CD4-positive, alpha-beta T cell treated with Interleukin-4 for 1 hour (primary cell): ENCODE measurements at places on chromosomes 7 and 10.

GRCh38 chr7:5646846-5647245 lies 134.6 kb downstream of the RNF216 start:
- no peak for DNase-seq

GRCh38 chr7:45579391-45579801 lies 5.2 kb downstream of the ADCY1 start:
- no peak for DNase-seq

DNA sequence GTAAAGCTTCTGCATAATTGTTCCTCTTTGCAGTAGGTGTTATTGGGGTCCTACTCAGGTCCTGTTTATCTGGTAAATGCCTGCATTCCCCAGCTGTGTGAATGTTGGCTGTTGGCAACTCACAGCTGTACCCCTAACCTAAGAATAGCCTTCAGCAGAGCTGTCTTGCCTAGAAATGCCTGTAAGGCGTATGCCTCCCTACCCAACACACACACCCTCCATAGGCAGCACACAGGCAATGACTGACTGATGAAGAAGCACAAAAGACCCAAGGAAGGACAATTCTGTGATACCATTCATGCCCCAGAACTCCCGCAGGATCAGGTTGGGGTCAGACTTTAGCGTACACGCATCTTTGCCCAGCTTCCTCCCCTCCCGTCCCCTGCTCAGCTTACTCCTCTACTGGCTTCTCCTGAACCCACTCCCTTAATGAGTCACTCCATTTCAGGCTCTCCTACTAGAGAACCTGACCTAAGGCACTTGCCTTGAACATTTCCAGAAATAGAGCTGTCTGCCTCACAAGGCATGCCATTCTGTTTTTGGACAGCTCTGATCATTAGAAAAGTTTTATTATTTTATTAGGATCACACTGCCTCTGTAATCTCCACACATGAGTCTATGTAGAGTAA lies 99.2 kb upstream of the PIK3CG start:
- DNase-seq = no peak

DNA sequence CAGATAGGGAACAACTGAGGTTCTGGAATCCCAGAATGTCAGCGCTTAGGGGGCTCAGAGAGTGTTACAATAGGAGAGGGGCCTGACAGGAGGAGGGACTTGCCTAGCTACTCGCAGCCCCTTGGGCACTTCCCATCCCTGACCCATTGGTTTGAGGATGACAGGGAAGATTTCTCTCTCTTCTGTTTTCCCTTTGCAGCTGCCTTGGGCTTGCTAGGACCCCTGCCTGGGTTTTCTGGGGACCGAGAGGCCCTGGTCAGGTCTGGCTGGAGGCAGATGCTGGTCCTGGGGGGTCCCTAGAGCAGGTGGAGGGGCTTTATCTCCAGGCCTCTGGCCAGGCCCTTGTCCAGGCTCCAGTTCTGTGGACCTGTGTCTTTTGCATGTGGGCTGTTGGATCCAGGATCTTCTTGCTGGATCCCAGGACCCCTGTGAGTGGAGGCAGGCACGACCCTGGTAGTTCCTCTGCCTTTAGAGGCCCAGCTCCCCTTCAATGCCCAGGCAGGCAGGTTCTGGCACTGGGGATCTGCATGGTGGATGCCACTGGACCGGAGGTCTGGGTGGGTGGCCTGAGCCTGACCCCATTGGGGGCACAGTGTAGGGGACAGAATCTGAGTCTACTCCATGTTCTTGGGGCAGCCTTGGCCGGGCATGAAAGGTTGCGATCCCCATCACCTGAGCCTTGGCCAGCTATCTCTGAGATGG lies 26.9 kb downstream of the RAMP3 start:
- DNase-seq = no peak

DNA sequence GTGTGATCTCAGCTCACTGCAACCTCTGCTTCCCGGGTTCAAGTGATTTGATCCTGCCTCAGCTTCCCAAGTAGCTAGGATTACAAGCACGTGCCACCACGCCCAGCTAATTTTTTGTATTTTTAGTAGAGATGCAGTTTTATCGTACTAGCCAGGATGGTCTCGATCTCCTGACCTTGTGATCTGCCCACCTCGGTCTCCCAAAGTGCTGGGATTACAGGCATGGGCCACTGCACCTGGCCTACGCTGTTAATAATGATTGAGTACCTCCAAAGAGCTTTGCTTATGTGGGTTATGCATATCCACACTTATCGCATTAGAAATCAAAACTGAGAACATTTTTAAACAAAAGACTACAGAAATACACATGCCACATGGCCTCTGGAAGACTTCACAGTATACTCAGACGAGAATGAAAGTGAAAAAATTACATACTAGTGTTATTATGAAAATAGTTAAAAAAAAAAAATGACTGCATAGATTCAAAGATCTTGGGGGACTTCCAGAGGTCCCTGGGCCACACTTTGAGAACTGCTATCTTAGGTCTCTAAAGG lies 25.4 kb downstream of the RPP38 start:
- no peak for DNase-seq

DNA sequence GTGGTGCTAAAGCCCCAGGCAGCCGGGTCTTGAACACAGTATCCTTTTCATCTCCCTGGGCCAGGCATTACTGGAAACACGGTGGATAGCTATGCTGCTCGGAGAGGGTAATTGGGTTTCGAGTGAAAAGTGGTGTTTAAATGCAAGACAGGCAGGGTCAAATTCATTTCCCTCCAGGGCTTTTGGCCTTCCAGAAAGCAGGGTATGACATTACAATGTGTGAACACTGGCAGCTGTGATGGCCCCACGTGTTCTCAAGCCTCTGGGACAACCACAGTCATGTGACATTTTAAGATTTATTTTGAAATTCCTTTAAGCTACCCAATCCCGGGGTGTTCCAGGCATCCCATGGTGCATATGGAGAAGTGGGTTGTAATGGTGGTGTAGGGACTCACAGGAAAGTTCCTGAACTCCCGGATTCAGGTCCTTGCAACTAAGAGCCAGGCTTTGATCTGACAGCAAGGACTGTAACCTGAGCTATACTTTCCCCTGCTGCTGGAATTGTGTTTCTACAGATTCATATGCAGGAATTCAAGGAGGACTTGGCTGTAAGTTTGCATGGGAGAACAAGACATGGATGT lies 46.8 kb downstream of the INSYN2A start:
- no peak for DNase-seq

- no peak for DNase-seq
These were observed 2.4 kb downstream of the NOLC1 start for GRCh38 chr10:102154466-102155116.

- DNase-seq = no peak
These were observed 30.4 kb downstream of the FOXK1 start for GRCh38 chr7:4712281-4713182.

DNA sequence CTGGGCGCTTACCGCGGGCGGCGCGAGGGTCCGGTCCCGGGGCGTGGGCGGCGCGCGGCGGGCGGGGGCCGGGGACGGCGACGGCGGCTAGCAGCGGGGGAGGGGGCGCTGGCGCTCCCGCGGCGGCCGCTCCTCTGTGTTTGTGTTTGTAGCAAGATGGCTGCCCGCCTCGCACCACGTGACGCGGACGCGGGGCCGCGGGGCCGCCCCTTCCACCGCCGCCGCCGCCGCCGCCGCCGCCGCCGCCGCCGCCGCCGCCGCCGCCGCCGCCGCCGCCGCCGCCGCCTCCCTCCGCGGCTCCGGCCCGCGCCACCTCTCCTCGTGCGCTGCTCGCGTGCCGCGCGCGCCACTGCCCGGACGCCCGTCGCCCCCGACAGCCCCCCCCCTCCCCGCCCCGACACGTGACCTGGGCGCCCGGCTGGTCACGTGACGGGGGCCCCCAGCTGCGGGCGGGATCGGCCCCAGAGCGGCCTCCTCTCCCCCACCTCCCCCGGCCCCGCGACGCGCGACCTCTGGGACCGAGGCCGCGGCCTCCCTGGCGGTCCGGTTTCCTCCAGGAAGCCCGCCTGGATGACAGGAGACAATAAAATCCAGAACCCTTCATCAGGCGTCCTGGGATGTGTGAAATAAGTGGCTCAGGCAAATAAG lies at the start of gene GIGYF1:
Gene GIGYF1, minus strand, starts transcription at position 153 of the 648 bp plus-strand sequence. CDS start 6,012 bp downstream, outside the sequence.
- peak; percentile 75 for DNase-seq

GRCh38 chr7:76281006-76281705 lies 21.3 kb upstream of the HSPB1 start:
- no peak for DNase-seq

- no peak for DNase-seq
These were observed 213.7 kb downstream of the ITGB1 start for GRCh38 chr10:32744321-32744720.

GRCh38 chr10:44980309-44981171 lies 1.9 kb upstream of the DEPP1 start:
- DNase-seq = no peak

GRCh38 chr10:126242397-126243260 lies 145.6 kb downstream of the ADAM12 start:
- DNase-seq = no peak

GRCh38 chr7:157250605-157251228 lies 86.1 kb upstream of the DNAJB6 start:
- peak; percentile 56 for DNase-seq

DNA sequence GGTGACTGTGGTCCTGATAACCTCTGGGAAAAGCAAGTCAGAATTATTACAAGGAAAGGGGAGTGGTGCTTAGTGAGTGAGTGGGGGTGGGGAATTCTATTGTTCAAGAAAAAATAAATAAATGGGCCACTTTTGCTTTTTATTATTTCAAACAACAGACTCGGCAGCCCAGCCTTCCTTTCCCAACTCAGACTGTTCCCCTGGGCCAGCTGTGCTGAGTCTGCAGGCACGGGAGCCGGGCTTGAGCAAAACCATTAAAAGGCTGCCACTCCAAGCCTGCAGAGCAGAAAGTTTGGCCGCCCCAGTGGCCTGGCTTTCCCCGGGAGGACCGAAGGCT lies 90.0 kb downstream of the PLXNA4 start:
- no peak for DNase-seq

DNA sequence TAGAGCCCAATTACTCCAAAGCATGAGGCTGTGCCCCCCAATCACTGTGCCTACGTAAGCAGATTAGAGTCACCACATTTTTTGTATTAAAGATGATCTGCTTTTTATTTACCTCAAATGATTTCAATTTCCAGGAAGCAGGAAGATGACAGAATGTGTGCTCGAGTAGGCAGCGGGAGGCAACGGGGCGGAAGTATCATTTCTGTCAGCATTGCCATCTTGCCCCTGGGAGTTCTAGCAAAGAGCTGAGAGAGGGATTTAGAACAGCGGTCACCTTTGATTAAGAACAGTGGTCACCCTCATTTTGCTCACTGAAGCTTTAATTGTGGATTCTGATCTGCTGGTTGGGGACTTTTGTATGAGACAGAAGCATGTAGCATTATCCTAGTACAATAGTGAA lies 117.1 kb upstream of the FAM13C start:
- DNase-seq = no peak

DNA sequence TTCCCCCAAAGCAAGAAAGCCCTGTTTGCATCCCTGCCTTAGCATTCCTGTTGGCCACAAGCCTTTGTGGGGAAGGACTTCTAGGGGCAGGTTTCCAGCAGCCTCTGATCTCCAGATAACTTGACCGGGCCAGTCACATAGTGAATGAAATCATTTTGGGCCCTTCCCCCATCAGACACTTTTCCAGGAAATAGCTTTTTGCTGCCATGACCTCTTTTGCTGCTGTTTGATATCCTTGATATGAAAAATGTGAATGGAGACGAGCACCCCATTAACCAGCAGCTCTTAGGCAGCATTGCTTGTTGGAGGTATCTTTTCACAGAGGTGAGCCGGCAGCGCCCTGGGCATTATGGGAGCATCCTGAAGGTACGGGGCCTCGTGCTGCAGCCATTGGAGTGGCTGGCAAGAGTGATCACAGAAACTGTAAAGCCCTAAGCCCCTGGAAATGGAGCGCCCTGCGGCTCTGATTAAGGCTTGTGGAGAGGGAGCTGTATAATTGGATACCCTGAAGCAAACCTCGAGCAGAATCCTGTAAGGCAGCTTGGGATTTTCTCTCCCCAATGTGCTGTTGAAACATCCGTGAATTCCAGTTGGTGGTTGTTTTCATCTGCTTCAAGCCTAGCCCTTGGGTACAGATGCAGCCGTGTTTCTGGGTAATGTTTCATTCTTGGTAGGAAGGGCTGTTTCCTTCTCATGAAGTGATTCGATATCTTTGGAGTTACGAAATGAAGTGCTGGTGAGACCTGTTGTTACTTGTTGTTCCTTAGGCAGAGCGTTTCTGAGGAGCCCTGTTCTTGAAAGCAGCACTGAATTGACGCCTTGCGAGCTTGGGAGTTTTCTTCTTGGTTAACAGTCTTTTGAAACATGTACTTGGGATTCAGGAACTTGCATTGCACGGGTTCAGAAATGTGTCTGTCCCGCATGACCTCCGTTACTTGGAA lies 179.0 kb downstream of the PTEN start:
- peak; percentile 25 for DNase-seq

GRCh38 chr10:88865281-88865876 lies 13.7 kb upstream of the ANKRD22 start:
- DNase-seq = no peak

DNA sequence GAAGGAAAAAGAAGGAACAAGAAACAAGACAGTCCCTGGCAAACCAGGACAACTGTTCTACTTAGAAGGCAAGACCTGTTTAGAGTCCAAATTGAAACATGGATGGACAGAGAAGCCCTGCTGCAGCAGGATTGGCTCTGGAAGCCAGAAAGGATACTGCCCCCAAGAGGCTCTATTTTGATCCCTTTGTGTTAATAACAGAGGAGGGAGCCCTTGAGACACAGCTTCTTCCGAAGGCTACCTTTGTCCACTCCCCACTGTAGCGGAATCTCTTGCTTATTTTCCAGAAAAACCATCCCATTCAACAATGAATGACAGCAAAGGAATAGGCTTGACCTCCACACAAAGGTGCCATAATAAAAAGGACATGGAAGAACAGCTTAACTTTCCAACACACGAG lies 120.3 kb upstream of the FOXK1 start:
- no peak for DNase-seq

GRCh38 chr7:157980774-157981173 lies 606.8 kb downstream of the PTPRN2 start:
- DNase-seq = no peak

DNA sequence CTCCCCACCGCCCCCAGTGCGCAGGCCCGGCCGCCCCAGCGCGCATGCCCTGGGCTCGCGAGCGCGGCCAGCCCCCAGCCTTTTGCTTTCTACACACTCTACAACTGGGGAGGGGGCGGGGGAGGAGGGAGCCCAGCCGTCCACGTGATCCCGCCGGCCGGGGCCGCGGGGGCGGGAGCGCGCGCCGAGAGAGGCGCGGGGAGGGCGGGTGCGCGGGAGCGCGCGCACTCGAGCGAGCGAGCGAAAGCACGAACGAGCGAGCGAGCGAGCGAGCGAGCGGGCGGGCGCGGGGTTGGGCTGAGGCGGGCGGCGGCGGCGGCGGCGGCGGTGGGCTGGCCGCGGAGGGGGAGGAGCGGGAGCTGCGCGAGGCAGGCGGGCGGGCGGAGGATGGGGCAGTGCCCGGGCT lies at the start of gene AUTS2:
Gene AUTS2, plus strand, starts transcription at position 395 of the 406 bp plus-strand sequence. CDS start 1,179 bp downstream, outside the sequence.
- DNase-seq = peak; percentile 56

DNA sequence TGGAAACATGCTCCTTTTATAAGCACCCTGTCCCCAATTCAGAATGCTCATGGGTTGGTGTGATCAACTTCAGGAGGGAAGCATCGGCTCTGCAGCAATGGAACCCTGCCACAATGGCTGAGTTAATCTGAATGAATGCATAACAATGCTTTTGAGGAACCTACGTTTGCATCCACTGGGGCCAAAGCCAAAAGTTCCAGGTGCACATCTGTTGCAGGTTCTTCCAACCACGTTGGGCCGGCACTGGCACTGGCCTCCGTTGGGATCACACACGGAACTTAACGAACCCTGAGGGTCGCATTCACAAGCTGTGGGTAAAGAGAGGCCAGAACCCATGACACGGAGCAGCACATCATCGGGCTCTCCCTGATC lies 43.4 kb downstream of the LAMB1 start:
- DNase-seq = no peak
